ENCODE measurements at places on chromosomes 3 and 15. TPM values are rescaled to one million over a fixed set of nuclear protein-coding genes. Genes with fewer than 3 reads are reported as not detected.

DNA sequence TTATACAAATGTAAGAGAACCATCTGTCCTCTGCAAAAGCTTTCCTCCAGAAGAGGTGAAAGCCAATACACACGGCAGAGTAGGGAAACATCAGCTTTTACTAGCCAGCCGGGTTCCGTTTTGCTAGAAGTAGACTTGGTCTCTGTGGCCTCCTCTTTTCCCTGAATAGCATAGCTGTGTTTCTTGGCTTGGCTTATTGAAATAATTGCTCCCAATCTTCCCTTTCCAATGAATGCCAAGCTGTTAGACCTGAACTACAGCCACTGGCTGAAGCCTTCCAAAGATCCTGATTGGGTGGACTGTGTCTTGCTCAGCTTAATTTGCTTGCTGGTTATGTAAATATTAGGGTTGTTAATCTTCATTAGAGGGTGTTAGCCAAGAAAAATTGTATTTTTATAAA, 157.8 kb upstream of the ROPN1 start:
- H3K27ac ChIP-seq = no peak overlapping the region
- no peaks in the 10 kb centered on the region for H3K27me3 ChIP-seq
- H3K36me3 ChIP-seq = no peaks in the 10 kb centered on the region
- H3K4me1 ChIP-seq = no peaks in the 10 kb centered on the region

The MLF1 gene
- 12.9 TPM for total RNA-seq

DNA sequence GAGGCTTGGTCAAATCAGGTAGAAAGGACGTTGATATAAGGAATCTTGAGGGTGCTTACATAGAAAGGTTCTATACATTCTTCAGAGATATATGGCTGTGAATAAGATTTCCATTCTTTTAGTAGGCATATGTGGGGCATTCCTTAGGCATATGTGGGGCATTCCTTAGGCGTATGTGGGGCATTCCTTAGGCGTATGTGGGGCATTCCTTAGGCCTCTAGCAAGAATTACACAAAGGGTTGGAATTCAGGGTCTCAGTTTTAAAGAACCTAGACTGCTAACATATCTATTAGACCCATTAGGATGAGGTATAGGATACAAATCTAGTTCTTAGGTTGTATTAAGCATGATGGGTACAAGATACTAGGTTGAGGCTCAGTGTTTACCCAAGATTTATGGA, 607.8 kb downstream of the SI start:
- no peaks in the 10 kb centered on the region for H3K36me3 ChIP-seq
- no peak for DNase-seq

The ZNF660 gene
- total RNA-seq = 1.0 TPM

GRCh38 chr3:23217872-23218554, 14.9 kb downstream of the UBE2E2 start:
- H3K27me3 ChIP-seq = no peaks in the 10 kb centered on the region
- no peak for DNase-seq
- H3K36me3 ChIP-seq = no peaks in the 10 kb centered on the region
- H3K4me1 ChIP-seq = no peaks in the 10 kb centered on the region

DNA sequence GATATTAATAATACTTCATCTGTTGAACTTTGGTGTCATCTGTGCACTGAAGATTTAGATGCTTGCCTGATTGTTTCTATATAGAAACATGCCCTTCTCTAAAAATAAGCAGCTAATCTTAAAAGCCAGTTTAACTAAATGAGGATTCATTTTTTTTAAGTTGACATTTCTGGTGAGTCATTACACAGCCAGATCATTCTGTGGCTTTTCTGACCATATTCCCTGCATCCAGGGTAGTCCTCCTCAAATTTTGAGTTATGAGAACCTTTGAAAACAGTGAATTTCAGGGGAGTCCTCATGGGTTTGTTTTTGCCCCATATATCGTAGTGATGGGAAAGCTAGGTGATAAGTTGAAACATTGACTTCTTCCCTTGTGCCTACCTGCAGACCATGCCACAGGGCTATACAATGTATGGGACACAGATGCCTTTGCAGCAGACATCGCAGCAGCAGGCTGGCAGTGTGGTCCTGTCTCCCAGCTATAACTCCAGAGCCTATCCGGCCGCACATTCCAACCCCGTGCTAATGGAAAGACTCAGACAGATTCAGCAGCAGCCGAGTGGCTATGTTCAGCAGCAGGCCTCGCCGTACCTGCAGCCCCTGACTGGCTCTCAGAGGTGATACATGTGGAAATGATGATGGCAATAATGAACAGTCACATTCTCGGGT, 26.5 kb upstream of the P2RY12 start:
- H3K36me3 ChIP-seq = no peaks in the 10 kb centered on the region
- no peak overlapping the region for H3K4me3 ChIP-seq
- no peak for DNase-seq
- no peaks in the 10 kb centered on the region for H3K27me3 ChIP-seq
- H3K4me1 ChIP-seq = no peaks in the 10 kb centered on the region

GRCh38 chr3:113063126-113063894, 72.5 kb downstream of the GTPBP8 start:
- no peak for DNase-seq
- no peak overlapping the region for H3K27ac ChIP-seq
- no peak overlapping the region for H3K4me3 ChIP-seq

GRCh38 chr3:127079211-127079610, 96.3 kb downstream of the PLXNA1 start:
- no peak overlapping the region for H3K4me3 ChIP-seq
- H3K27ac ChIP-seq = no peak overlapping the region
- no peaks in the 10 kb centered on the region for H3K36me3 ChIP-seq

The ISY1 gene
- total RNA-seq = 18.2 TPM

- H3K4me1 ChIP-seq = peaks cover 22% of the 10 kb centered on the region
- no peaks in the 10 kb centered on the region for H3K36me3 ChIP-seq
- no peak overlapping the region for H3K27ac ChIP-seq
- no peak overlapping the region for H3K4me3 ChIP-seq
These were observed 2.3 kb upstream of the TGFBR2 start for GRCh38 chr3:30604093-30604492.

- no peak overlapping the region for H3K27ac ChIP-seq
- no peak for DNase-seq
- H3K4me1 ChIP-seq = no peaks in the 10 kb centered on the region
- no peaks in the 10 kb centered on the region for H3K36me3 ChIP-seq
- no peak overlapping the region for H3K4me3 ChIP-seq
- H3K27me3 ChIP-seq = no peaks in the 10 kb centered on the region
These were observed 317.4 kb downstream of the FHIT start for GRCh38 chr3:60933824-60934223.

GRCh38 chr15:36658898-36659639, 79.6 kb downstream of the CDIN1 start:
- no peaks in the 10 kb centered on the region for H3K4me1 ChIP-seq
- no peaks in the 10 kb centered on the region for H3K36me3 ChIP-seq
- H3K27me3 ChIP-seq = no peaks in the 10 kb centered on the region
- H3K4me3 ChIP-seq = no peak overlapping the region
- H3K27ac ChIP-seq = no peak overlapping the region

The GOLGA6A gene
- 2.8 TPM for total RNA-seq

DNA sequence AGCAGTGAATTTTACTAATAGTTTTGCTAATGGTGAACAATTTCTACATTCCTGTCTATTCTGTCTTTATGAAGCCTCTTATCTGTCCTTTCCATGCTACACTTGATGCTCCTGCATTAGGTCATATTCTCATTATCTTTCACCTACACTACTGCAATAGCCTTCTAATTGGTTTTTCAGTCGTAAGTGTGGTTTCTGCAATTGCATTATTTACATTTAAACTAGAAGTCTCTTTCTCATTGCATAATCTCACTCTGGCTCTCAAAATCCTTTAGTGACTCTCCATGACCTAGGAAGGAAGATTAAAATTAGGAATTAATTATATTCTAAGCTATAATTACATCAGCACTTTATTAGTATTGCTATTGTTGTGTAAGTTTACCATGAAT, 686.5 kb downstream of the IGSF11 start:
- no peaks in the 10 kb centered on the region for H3K4me1 ChIP-seq
- H3K4me3 ChIP-seq = no peak overlapping the region
- H3K27ac ChIP-seq = no peak overlapping the region
- H3K27me3 ChIP-seq = no peaks in the 10 kb centered on the region
- H3K36me3 ChIP-seq = no peaks in the 10 kb centered on the region

The TNFAIP8L3 gene
- 17.0 TPM for total RNA-seq

GRCh38 chr3:65955792-65956477, 82.8 kb downstream of the MAGI1 start:
- no peaks in the 10 kb centered on the region for H3K36me3 ChIP-seq
- H3K27ac ChIP-seq = no peak overlapping the region
- no peak for DNase-seq
- H3K4me3 ChIP-seq = no peak overlapping the region
- no peaks in the 10 kb centered on the region for H3K27me3 ChIP-seq

The SCAMP5 gene
- total RNA-seq = 4.5 TPM

- no peaks in the 10 kb centered on the region for H3K36me3 ChIP-seq
- no peak overlapping the region for H3K4me3 ChIP-seq
- H3K27ac ChIP-seq = no peak overlapping the region
- no peak for DNase-seq
- no peaks in the 10 kb centered on the region for H3K4me1 ChIP-seq
These were observed 57.6 kb downstream of the RAB11A start for GRCh38 chr15:65926899-65927298.

- no peaks in the 10 kb centered on the region for H3K27me3 ChIP-seq
- H3K4me1 ChIP-seq = peaks cover 8% of the 10 kb centered on the region
- no peaks in the 10 kb centered on the region for H3K36me3 ChIP-seq
- no peak for DNase-seq
- H3K27ac ChIP-seq = no peak overlapping the region
These were observed 50.6 kb downstream of the CFAP20DC start for GRCh38 chr3:58999134-58999773.

GRCh38 chr3:186930641-186931531, 560 bp downstream of the ST6GAL1 start:
- H3K27me3 ChIP-seq = no peaks in the 10 kb centered on the region
- H3K4me3 ChIP-seq = peak overlapping the region; percentile 88
- no peak for DNase-seq
- H3K27ac ChIP-seq = peak overlapping the region; percentile 85

GRCh38 chr3:71366988-71367604, 216.4 kb downstream of the FOXP1 start:
- peaks cover 21% of the 10 kb centered on the region for H3K4me1 ChIP-seq
- H3K36me3 ChIP-seq = no peaks in the 10 kb centered on the region
- H3K27me3 ChIP-seq = no peaks in the 10 kb centered on the region
- no peak for DNase-seq

- peaks cover 54% of the 10 kb centered on the region for H3K4me1 ChIP-seq
- H3K27me3 ChIP-seq = no peaks in the 10 kb centered on the region
- no peaks in the 10 kb centered on the region for H3K36me3 ChIP-seq
- no peak for DNase-seq
- H3K27ac ChIP-seq = peak overlapping the region; percentile 97
These were observed 753 bp downstream of the ITGB5 start for GRCh38 chr3:124886168-124887056.

GRCh38 chr3:97871801-97872524, 50.2 kb downstream of the CRYBG3 start:
- DNase-seq = no peak
- H3K4me1 ChIP-seq = peaks cover 40% of the 10 kb centered on the region
- no peaks in the 10 kb centered on the region for H3K36me3 ChIP-seq
- H3K27me3 ChIP-seq = no peaks in the 10 kb centered on the region

GRCh38 chr3:78736863-78737262, 1030.9 kb downstream of the ROBO1 start:
- peaks cover 10% of the 10 kb centered on the region for H3K4me1 ChIP-seq
- no peaks in the 10 kb centered on the region for H3K27me3 ChIP-seq
- no peak overlapping the region for H3K4me3 ChIP-seq
- no peak overlapping the region for H3K27ac ChIP-seq

DNA sequence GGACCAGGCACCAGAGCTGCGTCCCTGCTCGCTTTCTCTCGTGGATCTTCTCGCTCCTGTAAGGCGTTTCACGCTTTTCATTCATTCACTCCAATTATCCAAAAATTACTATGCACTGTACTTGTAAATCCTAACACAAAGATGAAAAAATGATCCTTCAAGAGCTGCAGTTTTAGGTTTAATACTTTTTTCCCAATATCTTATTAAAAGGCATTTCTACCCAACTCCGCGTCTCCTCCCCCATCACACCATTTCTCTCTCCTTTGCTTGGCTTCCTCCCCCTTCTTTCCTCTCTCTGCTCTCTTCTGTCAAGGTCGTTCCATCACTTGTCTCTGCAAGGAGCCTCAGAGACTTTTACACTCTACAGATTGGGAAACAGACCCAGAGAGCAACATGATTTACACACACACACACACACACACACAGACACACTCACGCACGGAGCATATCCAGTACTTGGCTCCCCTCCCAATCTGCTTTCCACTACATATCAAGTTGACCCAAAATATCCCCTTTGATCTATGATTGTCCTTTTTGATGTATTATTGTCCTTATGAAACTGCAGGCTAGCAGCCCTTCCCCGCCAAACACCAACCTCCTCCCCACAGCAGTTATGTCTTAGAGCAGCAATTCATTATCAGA, 479 bp upstream of the CLDN1 start:
- peaks cover 22% of the 10 kb centered on the region for H3K4me1 ChIP-seq
- H3K36me3 ChIP-seq = no peaks in the 10 kb centered on the region
- H3K27me3 ChIP-seq = no peaks in the 10 kb centered on the region
- DNase-seq = no peak
- peak overlapping the region; percentile 86 for H3K27ac ChIP-seq

The ERICH6 gene
- not detected for total RNA-seq

The CHRFAM7A gene
- total RNA-seq = 1.7 TPM

The IL20RB gene
- 274 TPM for total RNA-seq

The CIB2 gene
- total RNA-seq = 7.9 TPM

GRCh38 chr3:76065964-76066363, 280.6 kb upstream of the ZNF717 start:
- no peaks in the 10 kb centered on the region for H3K27me3 ChIP-seq
- no peak for DNase-seq
- H3K36me3 ChIP-seq = no peaks in the 10 kb centered on the region
- no peak overlapping the region for H3K4me3 ChIP-seq
- H3K27ac ChIP-seq = no peak overlapping the region
- no peaks in the 10 kb centered on the region for H3K4me1 ChIP-seq

Measured in suprapubic skin (tissue), 4 donors.